ENCODE measurements at places on chromosomes 7 and 10.

- no peak for DNase-seq
- peaks cover 3% of the 10 kb centered on the region for H3K27me3 ChIP-seq
- no peaks in the 10 kb centered on the region for H3K36me3 ChIP-seq
- H3K4me3 ChIP-seq, result no peak overlapping the region
These were observed 3.5 kb upstream of the MGAM start for GRCh38 chr7:141992156-141992555.

DNA sequence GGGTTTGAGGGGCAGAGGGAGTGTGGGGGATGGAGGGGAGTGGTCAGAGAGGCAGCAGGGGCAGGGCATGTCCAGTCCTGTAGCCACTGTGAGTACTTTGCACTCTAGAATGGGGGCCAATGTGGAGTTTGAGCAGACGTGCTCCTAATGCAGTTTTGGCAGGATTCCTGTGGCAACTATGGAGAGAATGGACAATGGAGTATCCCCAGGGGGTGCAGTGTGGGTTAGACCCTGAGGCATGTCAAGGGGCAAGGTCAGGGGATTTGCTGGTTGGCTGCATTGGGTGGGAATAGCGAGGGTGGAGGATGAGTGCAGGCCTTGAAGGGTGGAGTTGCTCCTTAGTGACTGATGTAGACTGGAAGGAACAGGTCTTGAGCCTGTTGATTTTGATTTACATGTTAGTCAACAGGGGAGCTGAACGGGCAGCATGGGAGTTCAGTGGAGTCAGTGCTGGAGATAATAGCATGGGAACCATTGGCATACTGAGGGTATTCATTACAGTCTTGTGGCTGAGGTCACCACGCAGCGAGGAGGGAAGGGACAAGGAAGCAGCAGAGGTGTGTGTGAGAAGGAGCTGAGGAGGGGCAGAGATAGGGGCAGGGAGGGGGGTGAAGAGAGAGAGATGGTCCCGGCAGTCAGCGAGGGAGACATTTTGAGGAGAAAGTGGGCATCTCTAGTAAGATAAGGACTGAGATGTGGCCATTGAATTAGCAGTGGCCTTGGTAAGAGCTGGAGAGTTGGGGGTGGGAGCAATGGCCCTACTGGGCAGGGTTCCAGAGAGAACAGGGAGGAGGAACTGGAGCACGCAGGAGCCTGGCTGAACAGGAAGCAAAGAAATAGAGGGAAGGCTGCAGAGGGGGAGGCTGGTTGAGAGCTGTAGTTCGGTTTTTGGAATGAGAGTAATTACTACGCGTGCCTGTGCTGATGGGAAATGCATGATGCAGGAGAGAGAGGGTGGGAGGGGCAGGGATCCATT, 112.7 kb downstream of the CCNY start:
- no peaks in the 10 kb centered on the region for H3K27me3 ChIP-seq
- peaks cover 11% of the 10 kb centered on the region for H3K36me3 ChIP-seq
- peak overlapping the region; percentile 4 for H3K4me3 ChIP-seq
- peaks cover 58% of the 10 kb centered on the region for H3K4me1 ChIP-seq

GRCh38 chr7:147079921-147080420, 963.4 kb downstream of the CNTNAP2 start:
- DNase-seq, result no peak
- H3K4me3 ChIP-seq, result no peak overlapping the region
- no peak overlapping the region for H3K27ac ChIP-seq
- no peaks in the 10 kb centered on the region for H3K36me3 ChIP-seq
- H3K27me3 ChIP-seq, result no peaks in the 10 kb centered on the region

DNA sequence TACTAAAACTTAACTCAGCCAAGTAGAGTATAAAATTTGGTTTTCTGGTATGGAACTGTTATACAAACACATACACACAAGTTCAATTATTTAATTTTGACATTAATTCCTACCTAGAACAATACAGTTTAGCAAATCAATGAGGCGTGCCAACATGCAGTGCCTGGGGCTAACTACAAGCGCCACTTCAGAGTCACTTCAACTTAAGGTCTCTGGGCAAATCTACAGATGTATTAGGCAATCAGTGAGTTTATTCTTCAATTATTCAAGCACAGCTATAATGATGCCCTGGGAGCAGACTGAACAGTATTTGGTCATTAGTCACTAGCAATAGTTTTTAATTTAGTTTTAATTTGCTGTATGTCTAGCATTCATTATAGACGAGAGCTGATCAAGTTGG, 51.6 kb downstream of the HIBADH start:
- peaks cover 3% of the 10 kb centered on the region for H3K36me3 ChIP-seq
- no peak overlapping the region for H3K4me3 ChIP-seq
- H3K4me1 ChIP-seq, result no peaks in the 10 kb centered on the region
- no peak overlapping the region for H3K27ac ChIP-seq
- H3K27me3 ChIP-seq, result no peaks in the 10 kb centered on the region

DNA sequence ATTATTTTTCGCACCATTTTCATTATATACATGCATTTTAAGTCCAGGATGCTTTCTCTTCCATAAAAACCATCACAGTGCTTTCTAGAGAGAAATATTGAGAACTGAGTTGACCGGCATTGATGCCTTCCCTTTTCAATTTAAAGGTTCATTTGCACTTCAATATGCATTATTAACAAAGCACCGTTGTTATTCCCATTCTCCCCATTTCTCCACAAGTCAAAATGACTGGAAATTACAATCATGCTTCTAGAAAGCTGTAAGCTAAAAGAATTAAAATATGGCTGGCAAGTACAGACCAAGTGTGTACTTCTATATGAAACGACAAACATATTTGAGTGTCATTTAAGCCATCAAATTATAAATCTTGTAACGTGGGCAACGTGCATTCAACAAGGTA, 219.5 kb downstream of the FANK1 start:
- H3K4me3 ChIP-seq, result no peak overlapping the region
- no peaks in the 10 kb centered on the region for H3K27me3 ChIP-seq
- H3K27ac ChIP-seq, result no peak overlapping the region
- H3K36me3 ChIP-seq, result no peaks in the 10 kb centered on the region
- H3K4me1 ChIP-seq, result no peaks in the 10 kb centered on the region
- DNase-seq, result no peak

DNA sequence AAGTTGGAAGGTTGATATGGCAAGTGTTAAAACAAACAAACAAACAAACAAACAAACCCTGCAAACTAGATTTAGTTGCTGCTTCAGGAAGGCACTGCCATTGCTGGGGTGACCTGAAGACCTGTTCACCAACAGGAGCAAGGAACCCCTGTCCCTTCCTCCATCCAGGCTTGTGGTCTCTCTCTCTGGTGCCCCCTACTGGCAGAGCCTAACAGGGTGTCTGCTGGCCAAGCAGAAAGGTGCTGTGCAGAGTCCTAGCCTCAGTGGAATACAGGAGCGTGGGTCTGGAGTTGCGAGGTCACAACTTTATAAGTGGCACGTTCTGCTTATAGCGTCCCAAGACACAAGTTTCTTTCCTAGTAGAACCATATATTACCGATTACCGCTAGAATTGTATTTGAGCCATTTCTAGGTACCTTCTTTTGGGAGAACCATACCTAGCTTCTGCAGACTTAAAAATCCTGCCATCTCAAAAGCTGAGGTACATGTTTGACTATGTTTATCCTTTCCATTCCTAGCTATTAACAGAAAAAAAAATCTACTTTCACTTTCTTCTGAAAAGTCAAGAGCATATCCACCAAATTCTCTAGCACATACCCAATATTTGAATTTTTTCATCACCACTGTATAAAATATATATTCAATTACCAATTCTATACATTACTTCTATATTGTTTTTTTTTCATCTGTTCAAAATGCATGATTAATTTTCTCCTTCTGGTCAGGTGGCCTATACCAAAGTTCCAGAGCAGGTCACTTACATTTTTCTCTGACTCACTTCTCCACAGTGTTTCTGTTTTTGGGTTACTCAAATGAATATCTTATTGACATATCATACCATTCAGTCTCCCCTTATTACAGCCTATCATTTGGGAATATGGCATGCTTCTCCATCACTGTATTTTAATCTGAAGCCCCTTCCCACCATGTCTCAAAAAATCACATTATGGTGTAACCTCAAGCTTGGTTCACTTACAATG, 29.1 kb upstream of the CALD1 start:
- peaks cover 8% of the 10 kb centered on the region for H3K4me1 ChIP-seq
- no peak overlapping the region for H3K4me3 ChIP-seq
- peak overlapping the region; percentile 74 for H3K27ac ChIP-seq
- no peaks in the 10 kb centered on the region for H3K36me3 ChIP-seq
- DNase-seq, result peak; percentile 85
- peaks cover 1% of the 10 kb centered on the region for H3K27me3 ChIP-seq

DNA sequence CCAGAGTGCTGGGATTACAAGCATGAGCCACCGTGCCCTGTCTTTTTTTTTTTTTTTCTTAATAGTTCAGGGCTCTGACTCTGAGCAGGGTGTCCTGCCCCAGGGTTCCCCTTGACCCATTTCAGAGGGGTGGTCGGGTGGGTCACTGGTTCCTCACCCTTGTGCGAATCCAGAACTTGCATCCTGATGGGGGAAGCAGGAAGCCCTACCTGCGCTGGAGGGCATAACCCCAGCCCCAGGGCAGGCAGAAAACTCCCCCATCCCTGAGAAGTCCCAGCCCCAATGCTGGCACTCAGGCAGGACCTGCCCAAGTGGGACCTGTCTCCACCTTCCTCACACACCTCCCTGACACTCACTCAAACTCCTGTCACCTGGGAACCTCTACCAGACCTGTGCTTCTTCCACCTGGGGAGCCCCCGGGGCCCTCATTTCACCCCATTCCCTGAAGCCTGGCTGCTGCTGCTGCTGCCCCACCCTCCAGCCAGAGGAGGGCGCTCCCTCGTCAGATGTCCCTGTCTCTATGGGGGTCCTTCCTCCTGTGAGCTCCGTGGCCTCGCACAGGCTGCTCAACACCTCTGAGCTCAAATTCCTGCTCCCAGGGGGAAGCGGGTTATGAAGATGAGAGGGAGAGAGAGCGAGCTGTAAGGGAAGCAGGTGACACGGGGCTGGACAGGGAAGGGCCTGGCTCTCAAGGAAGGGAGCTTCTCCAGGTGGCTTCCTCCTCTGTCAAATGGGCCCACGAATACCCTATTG, 15.1 kb upstream of the ZNF273 start:
- DNase-seq, result peak; percentile 71
- peaks cover 10% of the 10 kb centered on the region for H3K4me1 ChIP-seq
- H3K36me3 ChIP-seq, result no peaks in the 10 kb centered on the region
- H3K27me3 ChIP-seq, result peaks cover 43% of the 10 kb centered on the region

- H3K4me3 ChIP-seq, result no peak overlapping the region
- H3K4me1 ChIP-seq, result peaks cover 9% of the 10 kb centered on the region
- H3K27me3 ChIP-seq, result peaks cover 10% of the 10 kb centered on the region
- no peak for DNase-seq
- no peak overlapping the region for H3K27ac ChIP-seq
These were observed 8.4 kb downstream of the USP6NL start for GRCh38 chr10:11602919-11603523.

GRCh38 chr10:26696786-26697162, 727 bp upstream of the PDSS1 start:
- DNase-seq, result no peak
- peaks cover 26% of the 10 kb centered on the region for H3K36me3 ChIP-seq
- peaks cover 1% of the 10 kb centered on the region for H3K27me3 ChIP-seq
- peak overlapping the region; percentile 99 for H3K4me3 ChIP-seq

GRCh38 chr10:51567271-51567670, 132.1 kb downstream of the CSTF2T start:
- H3K36me3 ChIP-seq, result no peaks in the 10 kb centered on the region
- H3K4me1 ChIP-seq, result no peaks in the 10 kb centered on the region
- no peak overlapping the region for H3K27ac ChIP-seq
- H3K4me3 ChIP-seq, result no peak overlapping the region

DNA sequence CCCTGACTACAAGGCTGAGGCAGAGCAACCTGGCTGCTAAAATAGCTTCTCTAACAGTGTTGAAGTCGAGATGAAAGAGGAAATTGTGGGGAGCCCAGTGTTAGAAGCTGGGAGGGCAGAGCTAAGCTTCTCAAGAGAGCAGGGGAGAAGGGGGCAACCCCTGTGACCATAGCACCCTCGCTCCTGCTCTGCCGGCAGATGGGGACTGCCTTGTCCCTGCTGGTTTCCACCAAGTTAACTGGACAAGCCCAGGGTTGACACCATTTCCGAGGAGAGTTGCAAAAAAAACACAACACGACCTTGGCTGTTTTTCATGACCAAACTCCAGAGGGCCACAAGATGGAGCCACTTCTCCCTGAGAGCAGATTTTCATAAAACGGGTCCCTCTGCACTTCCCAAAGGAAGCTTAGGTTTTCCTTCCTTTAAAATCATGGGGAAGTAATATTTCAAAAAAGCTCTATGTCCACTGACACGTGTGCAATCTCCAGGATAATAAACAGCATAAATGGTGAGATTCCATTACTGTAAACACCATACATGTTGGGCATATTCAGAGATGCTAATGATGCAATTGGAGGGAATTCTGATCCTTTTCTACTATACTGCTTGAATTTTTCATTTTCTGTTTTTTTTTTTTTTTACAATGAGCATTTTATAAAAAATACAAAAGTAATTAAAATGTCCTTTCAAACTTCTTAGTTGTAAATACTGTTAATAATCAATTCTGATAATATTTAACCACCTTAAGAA, 140.4 kb downstream of the PIP4K2A start:
- H3K27me3 ChIP-seq, result no peaks in the 10 kb centered on the region
- H3K36me3 ChIP-seq, result peaks cover 49% of the 10 kb centered on the region
- DNase-seq, result no peak
- no peak overlapping the region for H3K4me3 ChIP-seq

- H3K4me1 ChIP-seq, result no peaks in the 10 kb centered on the region
- H3K27ac ChIP-seq, result no peak overlapping the region
These were observed 70.7 kb downstream of the EBF3 start for GRCh38 chr10:129893104-129894089.

- peaks cover 22% of the 10 kb centered on the region for H3K36me3 ChIP-seq
- H3K4me3 ChIP-seq, result peak overlapping the region; percentile 84
- peak; percentile 85 for DNase-seq
- peak overlapping the region; percentile 98 for H3K27ac ChIP-seq
- peaks cover 2% of the 10 kb centered on the region for H3K27me3 ChIP-seq
These were observed 1.4 kb downstream of the KBTBD2 start for GRCh38 chr7:32890010-32890792.

GRCh38 chr10:11112718-11113117, 95.0 kb downstream of the CELF2 start:
- peaks cover 8% of the 10 kb centered on the region for H3K27me3 ChIP-seq
- no peak overlapping the region for H3K4me3 ChIP-seq
- no peak overlapping the region for H3K27ac ChIP-seq
- H3K36me3 ChIP-seq, result no peaks in the 10 kb centered on the region
- DNase-seq, result no peak
- peaks cover 8% of the 10 kb centered on the region for H3K4me1 ChIP-seq

GRCh38 chr10:86693721-86694369, 25.5 kb downstream of the LDB3 start:
- no peaks in the 10 kb centered on the region for H3K36me3 ChIP-seq
- no peak overlapping the region for H3K4me3 ChIP-seq

GRCh38 chr7:49091089-49091488, 166.7 kb downstream of the CDC14C start:
- no peak overlapping the region for H3K4me3 ChIP-seq
- no peak for DNase-seq
- no peaks in the 10 kb centered on the region for H3K36me3 ChIP-seq

DNA sequence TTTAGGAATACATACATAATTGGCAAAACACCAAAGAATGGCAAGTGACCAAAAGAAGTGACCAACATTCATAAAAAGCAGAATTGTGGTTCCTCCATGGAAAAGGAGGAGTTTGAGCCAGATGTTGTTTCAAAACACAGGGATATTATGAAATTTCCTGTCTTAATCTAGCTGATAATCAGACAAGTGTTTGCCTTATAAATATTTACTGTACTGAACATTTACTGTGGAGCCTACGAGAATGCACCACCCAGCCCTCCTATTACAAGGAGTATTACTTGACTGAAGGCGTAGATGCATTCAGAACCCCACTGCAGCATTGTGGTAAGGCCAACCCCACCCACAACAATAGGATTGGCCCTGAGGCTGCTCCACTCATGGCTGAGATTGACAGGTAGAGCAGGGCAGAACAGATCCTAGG, 118.9 kb downstream of the AKR1D1 start:
- no peak overlapping the region for H3K27ac ChIP-seq
- H3K4me1 ChIP-seq, result no peaks in the 10 kb centered on the region
- peaks cover 5% of the 10 kb centered on the region for H3K27me3 ChIP-seq
- H3K4me3 ChIP-seq, result no peak overlapping the region
